ENCODE measurements at places on chromosomes 5 and 9.

DNA sequence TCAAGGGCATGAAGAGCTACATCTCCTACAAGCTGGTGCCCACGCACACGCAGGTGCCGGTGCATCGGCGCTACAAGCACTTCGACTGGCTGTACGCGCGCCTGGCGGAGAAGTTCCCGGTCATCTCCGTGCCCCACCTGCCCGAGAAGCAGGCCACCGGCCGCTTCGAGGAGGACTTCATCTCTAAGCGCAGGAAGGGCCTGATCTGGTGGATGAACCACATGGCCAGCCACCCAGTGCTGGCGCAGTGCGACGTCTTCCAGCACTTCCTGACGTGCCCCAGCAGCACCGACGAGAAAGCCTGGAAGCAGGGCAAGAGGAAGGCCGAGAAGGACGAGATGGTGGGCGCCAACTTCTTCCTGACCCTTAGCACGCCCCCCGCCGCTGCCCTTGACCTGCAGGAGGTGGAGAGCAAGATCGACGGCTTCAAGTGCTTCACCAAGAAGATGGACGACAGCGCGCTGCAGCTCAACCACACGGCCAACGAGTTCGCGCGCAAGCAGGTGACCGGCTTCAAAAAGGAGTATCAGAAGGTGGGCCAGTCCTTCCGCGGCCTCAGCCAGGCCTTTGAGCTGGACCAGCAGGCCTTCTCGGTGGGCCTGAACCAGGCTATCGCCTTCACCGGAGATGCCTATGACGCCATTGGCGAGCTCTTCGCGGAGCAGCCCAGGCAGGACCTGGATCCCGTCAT is 1.4 kb downstream of the SNX18 start:
- no peak for DNase-seq

DNA sequence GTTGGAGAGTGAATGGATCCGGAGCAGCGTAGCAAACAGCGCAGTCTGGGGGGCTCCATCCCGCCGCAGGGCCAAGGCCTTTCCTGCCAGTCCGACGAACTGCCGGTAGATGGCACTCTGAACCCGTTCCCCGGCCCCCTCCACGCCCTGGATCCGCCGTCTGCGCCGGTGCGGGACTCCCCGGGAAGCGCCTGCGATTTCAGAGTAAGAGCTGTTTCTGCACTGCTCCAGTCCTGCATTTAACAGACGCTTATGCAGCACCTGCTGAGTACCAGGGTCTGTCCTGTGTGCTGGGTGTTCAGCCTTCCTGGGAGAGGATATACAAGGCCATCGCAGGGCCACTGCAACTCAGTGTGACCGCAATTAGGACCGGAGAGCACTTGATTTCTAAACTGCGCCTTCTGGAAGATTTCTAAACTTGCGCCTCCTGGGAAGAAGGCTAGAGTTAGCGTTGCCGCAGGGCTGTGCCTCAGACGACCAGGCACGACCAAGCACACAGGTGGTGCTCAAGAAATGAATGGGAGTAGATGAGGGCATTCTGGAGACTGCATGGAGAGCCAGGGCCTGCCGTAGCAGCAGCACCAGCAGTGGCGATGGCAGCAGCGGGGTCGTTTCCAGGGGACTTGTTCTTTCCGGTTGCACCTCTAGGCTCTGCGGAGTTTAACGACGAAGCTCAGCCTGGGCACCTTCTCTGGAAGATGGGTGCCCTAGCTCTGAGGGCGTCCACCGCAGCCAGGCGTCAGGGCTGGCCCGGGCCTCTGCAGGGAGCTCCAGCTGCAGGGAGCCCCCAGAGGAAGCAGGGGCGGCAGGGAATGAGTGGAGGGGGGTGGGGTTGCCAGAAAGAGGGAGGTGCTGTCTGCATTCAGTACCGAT is 14.3 kb upstream of the TIFAB start:
- peak; percentile 77 for DNase-seq

DNA sequence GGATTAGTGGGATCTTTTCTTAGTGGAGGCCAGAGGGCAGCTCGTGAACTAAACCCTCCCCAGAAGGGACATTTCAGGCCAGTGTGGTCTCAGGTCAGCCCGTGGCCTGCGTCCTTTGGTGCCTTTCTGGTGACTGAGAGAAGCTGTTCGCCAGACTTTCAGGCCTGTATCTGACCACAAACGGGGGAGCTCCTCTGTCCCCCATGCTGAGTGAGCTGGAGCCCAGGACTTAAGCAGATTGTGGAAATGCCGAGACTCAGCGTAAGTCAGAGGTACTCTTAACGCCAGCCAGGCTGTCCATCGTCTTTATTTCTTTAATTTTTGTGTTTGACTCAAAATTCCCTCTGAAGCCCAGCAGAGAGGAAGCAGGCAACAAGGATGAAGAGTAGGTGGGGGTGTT is 54.8 kb upstream of the NCS1 start:
- no peak for DNase-seq

GRCh38 chr5:150789943-150790611 is 11.5 kb downstream of the SMIM3 start:
- no peak for DNase-seq

DNA sequence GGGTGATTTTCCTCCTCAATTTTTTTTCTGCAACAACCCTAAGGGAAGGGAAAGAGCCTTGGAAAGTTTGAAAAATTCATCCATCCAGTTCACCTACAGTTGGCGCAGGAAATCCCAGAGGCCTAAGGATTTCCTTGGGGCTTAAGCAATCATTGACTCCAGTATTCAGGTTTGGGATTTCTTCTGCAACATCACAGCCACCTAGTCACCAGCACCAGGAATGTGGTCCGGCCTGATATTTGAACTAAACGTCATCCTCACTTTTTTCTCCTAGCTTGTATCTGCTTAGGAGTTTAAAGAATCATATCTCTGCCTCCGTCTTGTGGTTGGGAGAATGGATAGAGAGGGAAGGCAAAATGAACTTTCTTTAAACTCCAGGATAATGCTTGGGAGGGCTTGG is 20.2 kb upstream of the TLE4 start:
- no peak for DNase-seq

- DNase-seq, result no peak
Observed at GRCh38 chr5:6683241-6683640, 30.0 kb upstream of the TENT4A start.

GRCh38 chr5:143361438-143361837 is 42.0 kb downstream of the NR3C1 start:
- DNase-seq, result no peak

DNA sequence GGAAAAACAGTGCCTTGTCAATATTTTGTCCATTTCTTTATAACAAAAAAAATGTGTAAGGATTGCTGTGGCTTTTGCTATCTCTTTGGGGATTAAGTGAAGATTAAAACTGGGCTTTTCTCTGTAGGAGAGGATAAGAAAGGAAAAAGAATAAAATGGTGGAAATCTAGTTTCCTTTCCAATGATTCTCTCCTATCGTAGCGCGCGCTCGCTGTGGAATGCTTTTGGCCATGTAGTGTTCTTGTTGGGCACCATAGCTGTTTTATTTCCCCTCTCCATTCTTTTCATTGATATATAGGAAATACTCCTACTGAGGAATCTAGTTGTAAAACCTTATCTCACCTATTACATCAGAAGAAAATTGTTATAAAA is 1.5 kb downstream of the STXBP1 start:
- no peak for DNase-seq

- no peak for DNase-seq
Observed at GRCh38 chr9:127614961-127615360, 2.9 kb downstream of the STXBP1 start.

DNA sequence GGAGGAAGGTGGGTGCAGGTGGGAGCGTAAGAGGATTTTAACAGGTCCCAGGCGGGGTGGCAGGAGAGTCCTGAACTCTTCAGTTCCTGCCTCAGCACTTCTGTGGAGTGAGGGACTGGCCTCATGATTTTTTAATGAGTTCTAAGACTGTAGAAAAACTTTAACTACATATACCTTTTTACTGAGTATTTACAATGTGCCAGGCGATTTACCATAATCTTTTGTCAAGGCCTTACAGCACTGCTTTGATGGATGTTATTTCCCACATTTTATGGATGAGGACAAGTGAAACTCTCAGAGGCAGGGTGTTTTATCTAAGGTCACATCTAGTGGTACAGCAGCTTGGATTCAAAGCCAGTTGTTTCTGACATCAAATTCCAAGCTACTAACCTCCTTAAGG is 99.5 kb downstream of the PJA2 start:
- no peak for DNase-seq

DNA sequence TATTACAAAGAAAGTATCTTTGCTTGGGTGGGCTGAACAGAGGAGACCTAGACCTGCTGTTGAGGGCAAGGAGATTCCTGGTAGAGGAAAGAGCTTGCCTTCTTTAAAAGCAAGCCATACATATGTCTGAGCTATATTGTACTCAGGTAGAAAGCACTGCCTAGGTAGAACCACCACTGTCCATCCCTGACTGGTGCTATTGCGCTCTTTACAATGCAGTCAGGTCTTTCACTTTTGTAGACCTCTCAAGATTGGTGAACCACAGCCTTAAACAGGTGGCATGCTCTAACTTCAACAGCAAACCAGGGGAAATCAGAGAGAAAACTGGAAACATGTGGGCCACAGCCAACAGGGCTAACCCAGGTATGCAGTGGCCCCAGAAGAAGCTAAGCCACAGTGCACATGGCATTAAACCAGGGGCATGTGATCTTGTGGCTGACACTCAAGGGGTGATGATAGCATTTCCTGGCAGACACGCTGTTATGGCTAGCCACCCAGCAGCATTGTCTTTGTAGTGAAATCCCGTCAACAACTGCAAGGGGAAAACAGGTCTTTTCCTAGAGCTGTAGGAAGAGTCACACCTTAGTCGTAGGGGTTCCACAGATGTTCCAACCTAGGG is 253.9 kb upstream of the PCSK5 start:
- no peak for DNase-seq

GRCh38 chr9:37236822-37237221 is 116.4 kb downstream of the ZCCHC7 start:
- no peak for DNase-seq

- DNase-seq, result no peak
Observed at GRCh38 chr5:97528941-97529340, 345.9 kb upstream of the RIOK2 start.

DNA sequence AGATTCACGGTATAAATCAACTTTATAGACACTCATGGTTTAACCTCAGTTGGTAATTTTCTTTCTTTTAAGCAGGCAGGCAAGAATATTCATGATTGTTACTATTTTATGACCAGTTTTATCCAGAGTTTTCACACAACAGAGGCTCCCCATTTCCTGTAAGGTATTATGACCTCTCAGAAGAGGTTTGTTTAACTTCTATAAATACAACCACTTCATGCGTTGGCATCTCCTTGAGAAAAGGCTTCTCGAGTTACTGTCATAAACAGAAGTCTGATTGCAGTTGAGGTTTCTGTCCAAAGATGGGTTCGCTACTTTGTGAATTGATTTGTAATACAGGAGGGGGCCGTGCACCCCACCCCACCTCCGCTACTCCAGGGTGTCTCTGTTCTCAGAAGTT is 55.3 kb downstream of the ENTREP1 start:
- no peak for DNase-seq

GRCh38 chr9:131562032-131562959 is 17.0 kb downstream of the PRRT1B start:
- no peak for DNase-seq

- no peak for DNase-seq
Observed at GRCh38 chr9:106868565-106868964, 5.6 kb downstream of the ZNF462 start.

- DNase-seq, result no peak
Observed at GRCh38 chr5:160262151-160263074, 33.1 kb downstream of the FABP6 start.

GRCh38 chr9:116387934-116388698 is 234.5 kb downstream of the PAPPA start:
- no peak for DNase-seq

DNA sequence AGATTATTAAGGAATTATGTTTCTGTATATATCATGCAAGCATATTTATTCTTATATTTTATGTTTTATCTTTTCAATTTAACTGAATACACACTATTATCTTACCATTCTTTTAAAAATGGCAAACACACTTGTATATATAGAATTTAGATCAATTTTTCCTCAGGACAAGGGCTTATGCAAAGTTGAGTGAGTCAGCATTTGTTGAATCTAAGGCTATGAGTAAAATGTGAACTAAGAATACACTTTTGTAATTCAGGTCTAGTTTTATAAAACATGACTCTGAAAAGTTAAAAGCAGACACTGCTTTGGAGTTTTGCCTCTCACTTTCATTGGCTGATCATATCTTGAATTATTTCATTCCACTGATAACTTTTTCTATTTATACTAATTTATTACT is 127.8 kb downstream of the FOCAD start:
- DNase-seq, result no peak
